ENCODE measurements at places on chromosomes 16 and 17. TPM values are rescaled to one million over a fixed set of nuclear protein-coding genes. Genes with fewer than 3 reads are reported as not detected.

TSNAXIP1 gene
- total RNA-seq: 0.26 TPM

NPIPA7 gene
- total RNA-seq: 2.8 TPM

KRT20 gene
- total RNA-seq: not detected

OR2C1 gene
- total RNA-seq: not detected

Measured in SK-MEL-5 (cell line).